ENCODE measurements at places on chromosomes 16 and 17.

GRCh38 chr17:74814453-74814852 lies 38.3 kb upstream of the NAT9 start:
- DNase-seq, result no peak

DNA sequence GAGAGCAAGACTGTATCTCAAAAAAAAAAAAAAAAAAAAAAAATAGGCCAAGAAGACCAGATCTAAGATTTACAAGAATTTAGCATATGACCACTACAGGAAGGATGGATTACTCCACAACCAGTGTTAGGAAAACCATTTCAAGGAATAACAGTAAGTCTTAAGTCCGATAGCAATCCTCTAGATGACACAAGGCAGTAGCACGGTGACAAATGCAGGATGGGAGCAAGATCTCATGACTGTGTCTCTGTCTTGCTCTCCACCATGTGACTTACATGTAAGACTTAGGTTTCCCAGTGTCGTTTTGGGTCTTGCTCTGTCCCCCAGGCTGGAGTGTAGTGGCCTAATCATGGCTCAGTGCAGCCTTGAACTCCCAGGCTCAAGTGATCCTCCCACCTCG lies 27.8 kb downstream of the C16orf96 start:
- DNase-seq, result no peak

DNA sequence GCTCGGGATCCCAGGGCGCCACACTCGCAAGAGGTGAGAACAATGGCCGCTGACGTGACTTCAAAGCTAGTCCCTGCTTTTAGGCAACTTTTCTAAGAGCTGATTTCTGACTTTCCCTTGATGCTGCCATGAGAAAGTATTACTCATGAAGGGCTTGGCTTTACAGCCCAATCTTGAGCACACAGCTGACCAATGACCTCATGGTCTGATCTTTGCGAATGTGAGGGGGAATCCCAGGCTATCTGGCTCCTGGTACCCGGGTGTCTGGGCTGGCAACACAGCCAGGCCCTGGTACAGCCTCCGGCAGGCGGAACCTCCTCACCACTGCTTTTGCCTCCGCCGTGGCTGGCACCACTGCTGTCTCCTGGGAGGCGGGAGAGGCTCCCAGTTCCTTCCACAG lies 17.5 kb downstream of the NDUFAF8 start:
- DNase-seq, result no peak

DNA sequence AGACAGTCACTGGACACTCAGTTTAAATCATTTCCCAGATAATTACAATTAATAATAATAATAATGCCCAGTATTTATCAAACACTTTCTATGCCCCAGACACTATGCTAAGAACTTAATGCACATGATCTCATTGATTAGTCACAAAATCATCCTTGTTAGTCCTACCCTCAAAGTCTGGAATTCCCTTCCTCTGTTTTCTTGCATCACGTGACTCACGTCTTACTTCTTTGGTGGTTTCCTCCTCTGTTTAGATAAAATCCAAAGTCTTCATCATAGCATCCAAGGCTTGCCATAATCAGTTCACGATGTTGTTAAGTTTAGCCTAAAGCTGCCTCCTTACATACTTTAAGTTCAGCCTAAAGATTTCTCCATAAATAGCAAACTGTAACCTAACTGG lies 471.9 kb downstream of the PMP22 start:
- DNase-seq, result no peak

GRCh38 chr16:50311134-50311528 lies 44.8 kb downstream of the ADCY7 start:
- no peak for DNase-seq

GRCh38 chr17:29732613-29733012 lies 109.9 kb upstream of the CORO6 start:
- DNase-seq, result no peak

DNA sequence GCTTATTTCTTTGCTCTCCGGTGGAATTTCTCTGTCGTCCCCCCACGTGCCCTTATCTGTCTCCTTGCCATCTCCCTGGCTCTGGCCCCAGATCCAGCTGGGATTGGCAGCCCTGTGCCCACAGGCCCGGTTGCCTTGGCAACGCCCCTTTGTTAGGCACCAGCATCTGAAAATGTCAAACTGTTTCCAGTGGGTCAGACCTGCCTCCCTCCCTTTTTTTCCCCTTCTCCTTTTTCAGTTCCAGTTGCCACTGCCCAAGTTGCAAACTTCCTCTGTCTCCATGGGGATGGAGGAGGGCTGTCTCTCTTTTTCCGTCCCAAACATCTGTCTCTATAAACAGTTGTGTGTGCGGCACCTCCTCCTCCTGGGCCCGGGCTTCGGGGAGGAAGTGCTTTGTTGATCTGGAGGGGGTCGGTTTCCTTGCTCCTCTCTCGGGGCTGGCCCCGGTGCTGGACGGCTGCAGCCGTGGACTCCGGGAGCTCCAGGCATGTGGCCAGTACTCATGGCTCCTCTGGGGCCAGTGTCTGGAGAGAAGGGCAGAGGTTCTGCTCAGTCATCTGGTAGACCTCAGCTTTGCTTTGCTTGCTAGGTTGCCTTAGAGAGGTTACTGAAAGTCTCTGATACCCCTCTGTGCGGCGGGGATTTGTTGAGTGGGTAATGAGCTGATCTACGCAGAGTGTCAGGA lies 35.3 kb downstream of the SOCS3 start:
- no peak for DNase-seq
